ENCODE measurements at places on chromosomes 5 and 9.

- peak; percentile 81 for DNase-seq
Observed at GRCh38 chr5:6732634-6733410, 19.6 kb downstream of the TENT4A start.

DNA sequence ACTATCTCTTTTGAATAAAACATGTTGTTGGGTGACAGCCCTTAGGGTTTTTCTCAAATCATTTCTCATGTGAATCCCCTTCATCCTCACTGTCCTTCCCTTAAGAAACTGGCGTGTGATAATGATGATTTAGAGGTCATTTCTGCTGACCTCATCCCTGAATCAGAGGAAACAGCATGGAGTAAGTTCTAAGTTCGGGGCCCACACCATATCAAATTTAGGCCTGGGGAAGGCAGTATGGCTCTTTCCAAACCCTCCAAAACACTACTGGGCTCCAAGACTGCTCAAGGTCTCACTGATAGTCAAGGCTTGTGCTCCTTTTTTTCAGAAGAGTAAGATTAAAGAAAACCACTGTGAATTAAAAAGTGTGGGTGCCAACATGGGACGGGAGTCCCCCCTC, 872 bp upstream of the SMIM3 start:
- peak; percentile 58 for DNase-seq

GRCh38 chr5:35203403-35203802, 26.9 kb downstream of the PRLR start:
- DNase-seq: no peak

- DNase-seq: no peak
Observed at GRCh38 chr5:10703676-10704075, 57.4 kb downstream of the DAP start.

DNA sequence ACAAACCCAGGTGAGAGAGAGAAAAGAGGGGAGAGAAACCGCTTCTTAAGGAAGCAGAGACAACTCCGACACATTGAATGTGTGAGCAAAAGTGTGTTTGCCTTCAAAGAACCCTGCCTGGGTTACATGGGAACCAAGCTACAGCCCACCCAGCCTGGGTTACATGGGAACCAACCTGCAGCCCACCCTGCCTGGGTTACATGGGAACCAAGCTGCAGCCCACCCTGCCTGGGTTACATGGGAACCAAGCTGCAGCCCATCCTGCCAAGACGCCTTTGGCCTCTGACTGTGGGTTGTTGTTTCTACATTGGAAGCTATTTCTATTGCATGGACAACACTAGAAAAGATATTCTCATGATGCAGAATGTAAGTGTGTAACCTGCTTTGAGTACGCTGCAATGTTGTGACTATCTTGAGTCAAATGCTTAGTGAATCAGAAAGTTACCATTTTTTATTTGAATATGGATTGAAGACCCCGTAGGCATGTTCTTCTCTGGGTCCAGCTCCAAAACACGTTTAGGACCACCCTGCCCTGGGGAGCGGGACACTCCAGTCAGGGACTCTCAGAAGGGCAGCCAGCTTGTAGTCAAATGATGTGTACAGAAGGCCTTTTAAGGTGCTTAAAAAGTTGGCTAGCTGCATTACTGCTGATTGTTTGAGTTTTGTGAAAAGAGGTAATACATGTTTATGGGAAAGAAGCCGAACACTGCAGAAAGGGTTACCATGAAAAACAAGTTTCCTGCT, 39.1 kb upstream of the UNC5A start:
- DNase-seq: no peak

DNA sequence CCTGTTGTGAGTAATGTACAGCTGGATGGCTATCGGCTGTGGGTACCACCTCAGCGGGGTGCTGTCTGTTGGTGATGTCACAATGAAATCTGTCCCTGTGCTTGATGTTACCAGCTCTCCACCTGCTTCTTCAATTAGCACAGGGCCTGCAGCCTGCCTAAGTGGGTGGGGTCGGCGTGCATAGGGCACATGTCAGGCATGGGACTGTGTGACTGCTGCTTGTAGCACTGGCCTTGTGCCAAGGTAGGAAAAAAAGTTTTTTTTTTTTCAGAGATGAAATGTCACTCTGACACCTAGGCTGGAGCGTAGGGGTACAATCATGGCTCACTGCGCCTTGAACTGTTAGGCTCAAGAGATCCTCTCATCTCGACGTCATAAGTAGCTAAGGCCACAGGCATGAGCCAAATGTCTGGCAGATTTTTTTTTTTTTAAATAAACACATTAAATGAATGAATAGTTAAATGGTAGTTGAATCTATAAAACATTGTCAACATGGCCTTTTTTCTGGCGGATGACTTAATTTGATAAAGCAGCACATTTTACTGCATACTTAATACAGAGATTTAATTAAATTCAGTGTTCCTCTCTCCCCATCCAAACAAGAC, 222.5 kb downstream of the NXNL2 start:
- DNase-seq: no peak

GRCh38 chr9:90419221-90419851, 223.3 kb downstream of the DIRAS2 start:
- no peak for DNase-seq

- no peak for DNase-seq
Observed at GRCh38 chr9:135882011-135882410, 25.3 kb downstream of the CAMSAP1 start.

GRCh38 chr5:19555876-19556275, 432.1 kb downstream of the CDH18 start:
- no peak for DNase-seq

DNA sequence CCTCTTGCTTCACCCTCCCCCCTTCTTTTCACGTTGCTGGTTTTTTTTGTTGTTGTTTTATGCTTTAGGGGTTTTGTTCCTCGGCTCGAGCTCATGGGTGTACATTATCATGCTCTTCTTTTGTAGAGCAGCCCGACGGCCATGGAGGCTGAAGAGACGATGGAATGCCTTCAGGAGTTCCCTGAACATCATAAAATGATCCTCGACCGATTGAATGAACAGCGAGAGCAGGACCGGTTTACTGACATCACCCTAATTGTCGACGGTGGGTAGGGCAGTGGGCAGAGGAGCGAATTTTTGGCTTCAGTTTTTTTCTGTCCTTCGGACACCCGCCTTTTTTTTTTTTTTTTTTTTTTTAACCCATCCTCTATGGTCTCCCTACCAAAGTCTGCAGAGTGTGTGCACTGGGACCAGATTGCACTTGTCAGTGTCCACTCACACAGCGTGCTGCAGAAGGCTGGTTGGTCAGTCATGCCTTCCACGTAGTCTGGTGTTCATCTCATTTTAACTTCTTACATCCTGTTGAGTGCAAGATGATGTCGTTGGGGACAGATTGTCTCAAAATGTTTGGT, 1.3 kb downstream of the ZNF131 start:
- DNase-seq: peak; percentile 76

GRCh38 chr5:52943285-52943684, 45.9 kb upstream of the ITGA2 start:
- DNase-seq: peak; percentile 28

DNA sequence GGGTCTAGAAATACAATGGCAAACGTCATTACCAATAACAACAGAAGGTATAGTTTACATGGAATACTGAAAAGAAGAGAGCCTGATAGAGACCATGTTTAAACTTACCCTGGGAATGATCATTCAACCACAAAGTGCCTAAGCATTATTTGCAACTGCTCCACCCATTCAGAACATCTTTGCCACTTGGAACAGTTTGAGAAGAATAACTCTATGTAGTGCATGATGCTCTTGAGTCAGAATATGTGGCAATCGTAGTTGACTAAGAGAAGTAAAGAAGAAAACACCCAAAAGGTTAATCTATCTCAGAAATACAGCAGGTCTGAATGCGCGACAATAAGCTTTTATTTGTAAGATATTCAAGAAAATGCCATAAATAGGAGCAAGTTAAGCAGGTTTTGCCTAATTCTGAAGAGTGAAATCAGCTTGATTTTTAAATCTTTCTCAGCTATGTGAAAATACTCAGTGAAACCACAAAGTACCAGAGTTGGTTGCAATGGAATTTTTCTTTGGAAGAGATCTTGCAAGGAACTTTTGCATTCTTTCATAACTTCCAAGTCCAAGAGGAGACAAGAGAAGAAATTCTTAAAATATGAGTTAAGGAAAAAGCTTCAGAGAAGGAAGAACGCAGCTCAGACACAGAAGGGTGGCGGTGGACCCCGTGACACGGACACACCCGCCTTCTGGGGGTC, 64.3 kb downstream of the HABP4 start:
- peak; percentile 97 for DNase-seq

- DNase-seq: peak; percentile 7
Observed at GRCh38 chr5:39167141-39167971, 52.0 kb downstream of the FYB1 start.

DNA sequence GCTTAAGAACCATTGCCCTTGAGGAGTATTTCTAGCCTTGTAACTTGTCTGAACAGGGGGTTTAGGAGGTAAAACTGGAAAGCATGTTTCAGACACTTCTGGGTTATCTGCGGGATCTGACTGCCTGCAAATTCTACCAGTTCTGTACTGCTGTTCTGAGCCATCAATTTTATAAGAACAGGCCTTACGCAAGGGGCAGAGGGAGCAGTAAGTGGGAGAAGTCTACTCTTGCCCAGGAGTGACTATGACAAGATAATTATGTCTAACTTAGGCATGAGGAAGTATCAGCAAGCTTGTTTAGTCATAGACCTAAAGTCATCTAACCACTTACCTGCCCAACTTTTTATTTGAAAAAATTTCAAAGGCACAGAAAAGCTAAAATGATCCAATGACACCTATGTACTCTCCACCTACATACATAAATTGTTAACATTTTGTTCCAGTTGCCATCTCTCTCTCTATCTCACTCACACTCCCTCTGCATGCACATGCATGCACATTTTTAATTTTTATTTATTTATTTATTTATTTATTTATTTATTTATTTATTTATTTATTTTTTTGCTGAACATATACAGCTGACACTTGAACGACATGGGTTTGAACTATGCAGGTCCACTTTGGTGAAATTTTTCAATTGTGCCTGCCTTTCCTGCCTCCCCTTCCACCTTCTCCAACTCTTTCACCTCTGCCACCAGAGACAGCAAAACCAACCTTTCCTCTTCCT, 18.4 kb upstream of the DEPDC1B start:
- no peak for DNase-seq

- no peak for DNase-seq
Observed at GRCh38 chr5:95331358-95331757, 46.5 kb upstream of the MCTP1 start.

DNA sequence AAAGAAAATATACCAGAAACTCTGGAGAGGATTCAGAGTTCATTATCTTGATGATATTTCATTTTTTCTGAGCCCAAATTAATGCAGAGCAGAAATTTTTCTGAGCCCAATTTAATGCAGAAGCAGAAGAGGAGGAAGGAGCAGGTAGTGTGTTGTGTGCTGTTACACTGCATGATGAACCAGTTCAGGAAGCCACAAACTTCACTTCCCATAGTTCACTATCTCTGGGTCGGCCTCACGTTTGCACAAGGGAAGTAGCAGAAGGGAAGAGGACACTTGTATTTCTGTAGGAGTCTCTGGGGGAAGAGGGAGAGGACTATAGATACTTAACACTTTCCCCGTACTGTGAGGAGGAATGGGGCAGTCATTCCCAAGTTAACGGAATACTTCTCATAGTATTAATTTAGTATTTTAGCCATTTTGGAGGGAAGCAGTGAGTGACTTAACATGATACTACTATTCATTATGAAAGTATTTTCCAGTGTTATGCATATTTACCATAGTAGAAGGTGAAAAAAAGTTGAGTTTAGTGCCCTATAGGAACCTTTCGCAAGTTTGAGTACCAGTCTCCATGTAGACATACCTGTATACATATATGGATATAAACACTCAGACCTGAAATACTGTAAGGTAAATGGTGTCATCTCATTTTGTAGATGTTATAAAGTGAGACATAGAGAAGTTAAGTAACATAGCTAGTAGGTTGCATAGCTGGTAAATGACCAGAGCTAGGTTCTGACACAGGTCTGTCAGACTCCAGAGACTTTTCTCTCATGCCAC, 30.0 kb downstream of the XPA start:
- DNase-seq: no peak

DNA sequence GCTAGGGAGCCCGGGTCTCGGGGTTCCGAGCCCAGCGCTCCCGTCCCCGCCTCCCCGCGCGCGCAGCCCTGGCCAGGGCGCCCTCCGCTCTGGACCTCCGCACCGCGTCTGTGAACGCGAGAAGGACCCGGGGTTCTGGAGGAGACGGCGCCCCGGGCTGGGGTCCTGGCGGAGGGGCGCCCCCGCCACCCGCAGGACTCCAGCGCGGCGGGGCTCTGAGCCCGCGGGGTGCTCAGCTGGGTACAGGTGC, 431 bp downstream of the TMOD1 start:
- no peak for DNase-seq

GRCh38 chr9:88954066-88954465, 37.2 kb upstream of the S1PR3 start:
- DNase-seq: peak; percentile 50

DNA sequence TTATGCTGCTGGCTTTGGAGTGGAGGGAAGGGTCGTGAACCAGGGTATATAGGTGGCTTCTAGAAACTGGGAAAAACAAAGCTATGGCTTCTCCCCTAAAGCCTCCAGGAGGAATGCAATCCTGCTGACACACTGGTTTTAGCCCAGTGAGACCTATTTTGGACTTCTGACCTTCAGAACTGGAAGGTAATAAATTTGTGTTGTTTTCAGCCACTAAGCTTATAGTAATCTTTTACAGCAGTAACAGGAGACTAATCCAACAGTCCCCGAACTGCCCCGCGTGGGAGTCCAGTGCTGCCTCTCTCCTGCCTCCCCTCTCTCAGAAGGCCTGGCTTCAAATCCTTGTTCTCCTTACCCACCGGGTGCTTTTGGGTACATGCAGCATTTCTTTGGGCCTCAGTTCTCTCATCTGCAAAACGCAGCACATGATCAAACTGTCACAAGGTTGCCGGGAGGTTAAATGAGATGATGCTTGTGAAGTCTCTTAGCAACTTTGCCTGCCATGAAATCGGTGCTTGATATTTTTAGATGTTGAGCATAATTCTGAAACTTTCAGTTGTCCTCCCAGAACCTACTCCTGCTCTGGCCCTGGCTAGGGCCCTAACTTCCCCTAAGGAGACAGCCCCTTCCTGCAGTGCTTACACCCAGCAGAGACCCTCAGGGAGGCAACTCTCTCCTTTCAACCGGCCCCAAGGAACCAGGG, 127.3 kb upstream of the BOD1 start:
- DNase-seq: no peak

- no peak for DNase-seq
Observed at GRCh38 chr5:139795074-139796001, at the start of gene PSD2. TSS of gene PSD2 (plus strand) at chr5:139795808. CDS start at chr5:139809441, 13,633 bp downstream.

GRCh38 chr9:94937214-94937903, 210.9 kb downstream of the AOPEP start:
- DNase-seq: peak; percentile 95

- DNase-seq: peak; percentile 11
Observed at GRCh38 chr9:135960411-135961276, 529 bp downstream of the UBAC1 start.

Data from fibroblast of mammary gland (primary cell).